ENCODE measurements at places on chromosomes 6 and 20.

DNA sequence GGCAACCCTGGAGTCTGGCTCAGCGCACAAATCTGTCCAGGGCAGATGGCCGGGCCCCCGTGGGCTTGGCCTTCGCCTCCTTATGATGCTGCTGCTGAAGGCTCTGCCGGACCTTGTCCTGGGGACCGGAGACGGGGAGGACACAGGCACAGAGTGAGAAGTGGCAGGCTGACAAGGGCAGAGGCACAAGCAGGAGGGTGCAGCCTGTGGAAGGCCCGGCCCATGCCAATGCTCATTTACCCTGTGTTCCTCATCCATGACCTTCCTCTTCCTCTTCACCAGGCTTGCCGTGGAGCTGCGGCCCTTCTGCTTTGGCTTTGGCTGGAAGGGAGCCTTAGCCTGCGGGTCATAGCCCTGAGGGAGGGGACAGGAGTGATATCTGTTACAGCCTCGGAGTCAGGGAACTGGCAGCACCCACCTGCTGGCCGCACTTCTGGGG lies 2.4 kb downstream of the B3GALT4 start:
- no peak for DNase-seq

- no peak for DNase-seq
Measured at GRCh38 chr6:31740397-31741223, 805 bp downstream of the MSH5 start.

- no peak for DNase-seq
Measured at GRCh38 chr6:152300517-152300916, 336.6 kb downstream of the SYNE1 start.

DNA sequence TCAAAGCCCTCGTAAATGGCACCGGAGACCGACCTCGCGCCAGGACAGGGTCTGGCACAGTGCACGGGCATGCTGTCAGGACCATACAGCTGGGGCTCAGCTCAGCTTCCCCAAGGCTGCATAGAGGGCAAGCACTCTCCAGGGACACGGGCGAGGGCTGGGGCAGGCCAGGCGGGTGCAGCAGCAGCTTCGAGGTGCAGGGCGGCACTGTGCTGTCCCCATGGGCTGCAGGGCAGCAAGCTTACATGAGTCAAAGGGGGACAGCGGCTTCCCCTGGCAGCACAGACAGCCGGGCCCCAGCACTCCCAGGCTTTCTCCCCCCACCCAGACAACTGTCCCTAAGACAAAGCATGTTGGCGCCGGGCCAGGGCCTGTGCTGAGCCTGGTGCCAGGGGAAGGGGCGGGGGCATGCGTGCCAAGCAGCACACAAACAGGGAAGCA lies 25.7 kb downstream of the PSMG4 start:
- no peak for DNase-seq

DNA sequence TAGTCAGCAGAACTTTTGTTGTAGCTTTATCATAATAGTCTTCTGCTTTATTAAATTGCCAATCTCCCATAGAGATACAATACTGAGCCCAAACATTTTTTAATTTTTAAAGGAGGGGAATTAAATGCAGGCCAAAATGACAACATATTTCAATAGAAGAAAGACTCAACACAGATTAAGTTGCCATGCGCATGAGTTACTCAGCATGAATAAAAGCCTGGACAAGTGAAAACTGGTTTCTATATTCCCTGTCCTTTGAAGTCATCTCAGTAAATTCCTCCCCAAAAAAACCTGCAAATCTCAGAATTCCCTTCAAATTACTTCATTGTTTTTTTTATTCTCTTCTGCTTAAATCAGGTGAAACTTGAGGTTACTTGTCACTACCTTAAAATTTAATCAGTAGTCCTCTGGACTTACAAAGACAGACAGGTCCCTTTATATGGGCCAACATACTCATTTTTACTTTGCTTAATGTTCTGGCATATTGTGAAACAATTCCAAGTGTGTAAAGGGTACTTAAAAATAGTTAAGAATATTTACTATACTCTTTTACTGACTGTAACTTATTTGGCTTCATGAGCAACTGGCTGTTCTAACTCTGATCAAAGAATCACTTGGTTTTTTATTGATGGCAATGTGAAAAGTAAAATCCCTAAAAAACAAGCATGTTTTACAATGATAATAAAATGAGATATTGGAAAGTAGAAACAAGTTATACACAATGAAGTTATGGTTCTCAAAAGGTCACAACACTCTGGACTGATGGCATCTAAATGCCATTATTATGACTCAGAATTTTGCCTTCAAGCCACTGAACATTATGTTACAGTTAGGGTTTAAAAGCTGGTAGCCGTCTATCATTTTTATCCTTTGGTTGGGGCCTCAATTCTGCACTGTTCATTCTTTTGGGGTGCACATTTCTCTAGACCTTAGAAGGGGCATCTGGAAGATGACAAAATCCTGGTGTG lies 49.9 kb upstream of the COL21A1 start:
- DNase-seq, result no peak

All from GOT3 (cell line).